ENCODE measurements at places on chromosomes 16 and 17.

DNA sequence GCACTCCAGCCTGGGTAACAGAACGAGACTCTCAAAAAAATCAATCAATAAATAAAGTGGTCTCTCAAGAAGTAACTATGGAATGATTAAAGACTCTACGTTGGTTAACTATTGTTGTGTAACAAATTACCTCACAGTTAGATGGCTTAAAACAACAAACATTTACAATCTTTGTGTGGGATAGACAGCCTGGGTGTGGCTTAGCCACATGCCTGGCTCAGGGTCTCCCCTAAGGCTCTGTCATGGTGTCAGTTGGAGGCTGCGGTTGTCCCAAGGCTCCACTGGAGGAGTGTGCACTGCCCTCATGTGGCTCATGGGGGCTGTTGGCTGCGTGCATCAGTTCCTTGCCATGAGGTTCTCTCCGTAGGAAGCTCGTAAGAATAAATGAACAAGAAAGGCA lies 294.5 kb downstream of the SNX29 start:
- DNase-seq: peak; percentile 30

DNA sequence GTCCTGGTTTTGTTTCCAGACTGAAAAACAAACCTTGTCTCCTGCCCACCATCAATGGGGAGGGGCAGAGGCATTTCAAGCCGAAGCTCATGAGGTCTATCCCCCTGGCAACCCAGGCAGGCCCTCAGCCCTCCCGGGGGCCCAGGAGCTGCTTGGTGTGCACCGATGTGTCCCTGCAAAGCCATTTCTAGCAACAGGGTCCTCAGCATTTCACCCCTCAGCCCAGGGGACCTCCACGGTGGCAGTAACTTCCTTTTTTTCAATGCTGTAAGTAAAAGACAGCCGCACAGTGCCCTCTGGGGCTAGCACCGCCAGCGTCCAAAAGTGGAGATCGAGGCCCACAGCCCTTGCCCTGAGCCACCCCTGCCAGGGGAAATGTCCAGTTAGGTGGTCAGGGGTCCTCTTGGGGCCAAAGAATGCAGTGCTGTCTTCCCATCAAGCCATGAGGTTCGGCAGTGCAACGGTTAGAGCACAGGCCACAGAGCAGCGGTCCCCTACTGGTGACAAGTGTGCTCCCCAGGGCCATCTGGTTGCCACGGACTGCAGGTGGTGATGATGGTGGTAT lies 79.9 kb downstream of the LITAF start:
- DNase-seq: no peak

- DNase-seq: no peak
Observed at GRCh38 chr16:88369447-88370008, 13.2 kb upstream of the ZNF469 start.

GRCh38 chr17:43879723-43880419 lies 27.5 kb downstream of the MPP2 start:
- DNase-seq: no peak

- DNase-seq: no peak
Observed at GRCh38 chr17:17725752-17726457, 44.6 kb downstream of the RAI1 start.

GRCh38 chr17:64540118-64540776 lies 33.5 kb downstream of the CEP95 start:
- DNase-seq: no peak

GRCh38 chr17:46896991-46897390 lies 26.0 kb upstream of the GOSR2 start:
- no peak for DNase-seq

GRCh38 chr17:70795620-70796019 lies 626.3 kb downstream of the KCNJ2 start:
- no peak for DNase-seq

GRCh38 chr16:2154533-2155090 lies 970 bp upstream of the TRAF7 start:
- DNase-seq: no peak

- DNase-seq: no peak
Observed at GRCh38 chr17:65489413-65490155, 71.9 kb downstream of the AXIN2 start.

- no peak for DNase-seq
Observed at GRCh38 chr17:59856859-59857794, 35.6 kb downstream of the TUBD1 start.

- no peak for DNase-seq
Observed at GRCh38 chr16:58456193-58456592, 43.8 kb upstream of the NDRG4 start.

DNA sequence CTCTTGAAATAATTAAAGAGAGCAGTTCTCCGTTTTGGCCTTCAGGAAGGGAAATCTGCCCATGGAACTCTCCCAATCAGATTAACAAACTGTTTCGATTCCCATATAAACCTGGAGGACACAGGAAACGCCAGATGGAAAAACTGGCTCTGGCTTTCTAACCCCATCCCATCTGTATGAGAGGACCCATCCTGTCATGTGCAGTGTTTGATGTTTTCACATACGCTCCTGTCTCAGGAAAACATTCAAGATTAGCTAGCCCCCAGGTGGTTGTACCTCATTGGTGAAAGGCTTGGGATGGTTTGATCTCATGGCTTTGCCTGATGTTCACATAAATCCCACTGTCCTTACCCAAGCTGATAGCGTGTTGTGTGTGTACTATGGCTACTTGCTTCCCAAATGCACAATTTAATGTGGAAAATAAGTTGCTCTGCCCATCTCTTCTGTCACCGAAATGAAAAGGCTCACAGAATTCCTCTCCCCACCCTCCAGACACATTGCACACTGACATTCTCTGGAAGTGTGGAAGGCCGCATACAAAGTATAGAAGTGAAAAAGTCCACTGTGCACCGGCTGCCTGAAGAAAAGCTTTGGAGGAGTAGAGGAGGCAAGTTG lies 18.2 kb upstream of the ERN1 start:
- peak; percentile 30 for DNase-seq

GRCh38 chr16:1347286-1347855 lies 4.3 kb downstream of the TSR3 start:
- no peak for DNase-seq

GRCh38 chr16:67236563-67237395 lies 9.8 kb downstream of the TMEM208 start:
- peak; percentile 68 for DNase-seq

GRCh38 chr17:27985306-27985705 lies 57.2 kb upstream of the NLK start:
- DNase-seq: no peak

Measured in NT2/D1 (cell line).